GM23338 (cell line): ENCODE measurements at places on chromosomes 16 and 17. TPM values are rescaled to one million over a fixed set of nuclear protein-coding genes. Genes with fewer than 3 reads are reported as not detected.
A peak's percentile ranks its signal among the peaks of the same experiment; 100 is the strongest.

- H3K36me3 ChIP-seq, result no peaks in the 10 kb centered on the region
- no peak for DNase-seq
- H3K27me3 ChIP-seq, result no peaks in the 10 kb centered on the region
- no peak overlapping the region for H3K4me3 ChIP-seq
Measured at GRCh38 chr16:56048425-56049105, 142.7 kb upstream of the GNAO1 start.

DNA sequence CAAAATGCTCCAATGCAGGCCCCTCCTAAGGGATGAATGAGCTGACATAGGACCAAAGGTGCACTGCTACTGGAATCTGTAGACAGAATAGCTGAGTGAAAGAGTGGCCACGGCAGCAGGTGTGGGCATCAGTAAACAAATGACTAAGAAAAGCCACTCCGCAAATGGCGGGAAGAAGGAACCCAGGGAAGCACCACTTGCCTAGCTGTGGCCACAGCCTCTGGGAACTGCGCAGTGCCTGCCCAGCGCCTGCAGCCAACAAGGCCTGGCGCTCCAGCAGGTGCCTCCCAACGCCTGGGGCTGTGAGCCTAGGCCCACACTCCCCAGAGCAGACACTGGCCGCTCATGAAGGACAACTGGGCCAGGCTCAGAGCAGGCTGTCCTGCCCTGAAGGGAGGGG is 11.8 kb downstream of the PEMT start:
- H3K27ac ChIP-seq, result no peak overlapping the region
- no peaks in the 10 kb centered on the region for H3K4me1 ChIP-seq
- H3K36me3 ChIP-seq, result no peaks in the 10 kb centered on the region
- H3K27me3 ChIP-seq, result no peaks in the 10 kb centered on the region

DNA sequence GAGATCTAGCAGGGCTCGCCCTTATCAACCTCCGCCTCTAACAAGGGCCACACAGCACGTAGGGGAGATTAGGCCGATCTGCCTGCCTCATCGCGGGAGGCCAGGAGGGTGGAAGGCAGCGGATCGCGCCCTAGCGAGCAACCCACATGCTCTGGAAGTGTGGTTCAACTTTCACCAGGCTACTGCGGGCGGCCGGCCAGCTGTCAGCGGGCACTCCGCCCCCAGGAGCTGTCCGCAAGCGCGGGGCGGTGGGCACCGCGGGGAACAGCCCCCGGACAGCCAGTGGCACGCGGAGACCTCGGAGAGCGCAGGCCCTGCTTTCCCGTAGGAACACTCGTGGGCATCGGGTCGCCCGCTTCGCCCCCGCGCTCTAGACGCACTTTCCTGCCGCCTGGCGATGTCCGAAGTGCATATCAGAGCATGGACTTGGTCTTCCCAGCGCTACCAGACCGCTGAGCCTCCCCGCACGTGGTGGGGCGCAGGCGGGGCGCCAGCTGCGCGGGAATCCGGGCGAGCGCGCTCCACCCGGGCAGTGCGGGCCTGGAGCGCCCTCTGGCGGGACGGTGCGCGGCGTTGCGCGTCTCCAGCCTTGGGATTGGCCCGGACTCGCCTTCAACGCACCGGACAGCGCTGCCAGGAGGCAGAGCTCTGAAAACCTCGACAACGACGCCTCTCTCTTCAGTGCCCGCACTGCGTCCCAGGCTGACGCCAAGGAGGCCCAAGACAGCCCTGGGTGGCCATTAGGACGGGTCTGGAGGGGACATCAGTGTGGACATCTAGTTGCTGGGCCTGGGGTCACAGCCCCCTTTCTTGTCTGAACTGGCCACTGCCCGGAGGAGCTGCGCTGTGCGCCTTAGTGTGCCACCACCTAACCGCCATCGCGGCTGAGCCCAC is 3.6 kb upstream of the ZNHIT3 start:
- no peak overlapping the region for H3K27ac ChIP-seq
- DNase-seq, result peak; percentile 91
- H3K4me1 ChIP-seq, result peaks cover 5% of the 10 kb centered on the region
- peak overlapping the region; percentile 44; the same call in 1 of the 2 replicates for H3K4me3 ChIP-seq
- peaks cover 41% of the 10 kb centered on the region for H3K27me3 ChIP-seq
- H3K36me3 ChIP-seq, result no peaks in the 10 kb centered on the region

Gene UNC45B
- 0.03 and 0.04 TPM in 2 replicates for total RNA-seq

DNA sequence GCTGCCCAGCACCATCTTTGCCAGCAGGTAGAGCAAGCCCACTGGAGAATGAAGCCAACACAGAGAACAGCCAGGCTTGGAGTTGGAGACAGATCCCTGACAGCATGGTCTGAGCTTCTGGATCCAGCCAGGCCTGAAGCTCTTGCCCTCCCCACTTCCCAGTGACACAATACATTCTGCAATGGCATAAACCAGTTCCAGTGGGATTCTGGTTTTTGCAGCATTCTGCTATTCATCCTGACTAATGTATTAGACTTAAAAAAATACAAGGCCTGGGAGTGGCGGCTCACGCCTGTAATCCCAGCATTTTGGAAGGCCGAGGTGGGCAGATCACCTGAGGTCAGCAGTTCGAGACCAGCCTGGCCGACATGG is 40.6 kb upstream of the LITAF start:
- no peak overlapping the region for H3K27ac ChIP-seq
- H3K27me3 ChIP-seq, result no peaks in the 10 kb centered on the region
- H3K36me3 ChIP-seq, result no peaks in the 10 kb centered on the region
- DNase-seq, result no peak

Gene IRX6
- not detected in 2 replicates for total RNA-seq

Gene DNAH9
- 0.27 TPM in 1 of 2 replicates, not detected in the other for total RNA-seq

Gene BCO1
- total RNA-seq, result 0.28 TPM in 1 of 2 replicates, not detected in the other

GRCh38 chr16:58472827-58473226 is 27.1 kb upstream of the NDRG4 start:
- no peak overlapping the region for H3K4me3 ChIP-seq
- no peak for DNase-seq
- no peaks in the 10 kb centered on the region for H3K27me3 ChIP-seq
- H3K4me1 ChIP-seq, result peaks cover 14% of the 10 kb centered on the region
- H3K36me3 ChIP-seq, result no peaks in the 10 kb centered on the region

DNA sequence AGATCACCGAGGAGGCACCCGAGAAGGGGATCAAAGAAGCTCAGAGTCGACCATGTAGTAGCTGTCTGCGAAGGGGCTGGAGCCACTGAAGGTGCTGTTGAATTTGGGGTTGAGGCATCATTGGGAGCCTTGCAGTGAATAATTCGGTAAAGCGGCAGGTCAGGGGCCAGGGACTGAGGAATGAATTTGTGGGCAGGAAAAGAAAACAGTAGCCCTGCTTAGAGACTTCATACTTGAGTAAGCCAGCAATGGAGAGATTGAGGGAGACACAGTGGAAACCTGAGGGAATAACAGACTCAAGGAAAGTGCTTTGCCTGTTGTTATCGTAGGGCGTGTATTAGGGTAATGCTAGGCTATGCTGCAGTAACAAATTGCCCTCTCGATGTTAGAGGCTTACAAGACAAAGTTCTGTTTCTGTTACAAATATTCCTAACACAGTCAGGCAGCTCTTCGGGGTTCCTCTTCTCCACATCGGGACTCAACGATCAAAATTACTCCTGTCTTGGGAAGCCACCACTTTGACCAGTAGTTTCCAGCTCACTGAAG is 13.4 kb upstream of the HERPUD1 start:
- no peak overlapping the region for H3K4me3 ChIP-seq
- no peak overlapping the region for H3K27ac ChIP-seq
- DNase-seq, result no peak

Gene KRTAP9-9
- not detected in 2 replicates for total RNA-seq

DNA sequence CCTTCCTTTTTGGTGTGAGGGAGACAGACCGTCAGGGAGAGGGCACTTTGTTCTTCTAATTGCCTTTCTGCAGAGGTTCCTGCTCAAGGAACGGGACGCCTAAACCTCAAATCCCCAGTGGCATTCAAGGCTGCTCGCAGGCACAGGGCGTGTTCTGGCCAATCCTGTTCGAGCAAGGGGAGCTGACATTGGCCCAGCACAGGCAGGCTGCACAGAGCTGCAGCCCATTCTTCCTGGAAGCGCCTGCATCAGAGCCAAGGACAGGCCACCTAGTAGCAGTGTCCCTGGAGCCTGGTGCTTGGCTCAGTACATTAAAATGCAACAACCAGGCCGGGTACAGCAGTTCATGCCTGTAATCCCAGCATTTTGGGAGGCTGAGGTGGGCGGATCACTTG is 72.2 kb upstream of the CREBBP start:
- H3K4me3 ChIP-seq, result no peak overlapping the region
- peaks cover 5% of the 10 kb centered on the region for H3K4me1 ChIP-seq
- no peaks in the 10 kb centered on the region for H3K36me3 ChIP-seq
- peak; percentile 25 for DNase-seq

DNA sequence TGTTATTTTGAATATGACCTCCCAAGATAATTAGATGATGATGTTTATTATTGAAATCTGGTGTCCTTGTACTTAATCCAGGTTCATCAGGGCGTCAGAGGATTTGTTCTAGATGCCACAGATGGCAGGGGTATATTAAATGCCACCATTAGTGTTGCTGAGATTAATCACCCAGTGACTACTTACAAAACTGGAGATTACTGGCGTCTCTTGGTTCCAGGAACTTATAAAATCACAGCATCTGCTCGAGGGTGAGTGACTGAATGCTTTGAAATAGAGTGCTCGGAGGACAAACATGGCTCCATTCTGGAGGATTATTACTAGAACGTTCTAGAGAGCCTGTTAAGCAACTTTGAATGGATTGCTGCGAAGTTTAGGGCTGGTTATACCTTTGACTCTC is 33.5 kb upstream of the GOSR1 start:
- H3K27me3 ChIP-seq, result no peaks in the 10 kb centered on the region
- no peak overlapping the region for H3K4me3 ChIP-seq
- DNase-seq, result no peak
- H3K4me1 ChIP-seq, result no peaks in the 10 kb centered on the region
- H3K36me3 ChIP-seq, result peaks cover 6% of the 10 kb centered on the region; the same call in 1 of the 2 replicates

GRCh38 chr17:82781894-82782274 is 30.0 kb downstream of the TBCD start:
- H3K27ac ChIP-seq, result no peak overlapping the region
- peak; percentile 82 for DNase-seq
- no peaks in the 10 kb centered on the region; the same call in 1 of the 2 replicates for H3K4me1 ChIP-seq
- no peak overlapping the region for H3K4me3 ChIP-seq
- no peaks in the 10 kb centered on the region for H3K27me3 ChIP-seq
- peaks cover 11% of the 10 kb centered on the region; the same call in 1 of the 2 replicates for H3K36me3 ChIP-seq

GRCh38 chr17:37109731-37110710 is 161.3 kb downstream of the AATF start:
- peak overlapping the region; percentile 45 for H3K27ac ChIP-seq
- H3K27me3 ChIP-seq, result no peaks in the 10 kb centered on the region
- no peak for DNase-seq

Gene KCNH4
- 0.08 and 0.49 TPM in 2 replicates for total RNA-seq

Gene CCDC200
- total RNA-seq, result not detected in 2 replicates

Gene C17orf100
- 1.7 and 2.7 TPM in 2 replicates for total RNA-seq

DNA sequence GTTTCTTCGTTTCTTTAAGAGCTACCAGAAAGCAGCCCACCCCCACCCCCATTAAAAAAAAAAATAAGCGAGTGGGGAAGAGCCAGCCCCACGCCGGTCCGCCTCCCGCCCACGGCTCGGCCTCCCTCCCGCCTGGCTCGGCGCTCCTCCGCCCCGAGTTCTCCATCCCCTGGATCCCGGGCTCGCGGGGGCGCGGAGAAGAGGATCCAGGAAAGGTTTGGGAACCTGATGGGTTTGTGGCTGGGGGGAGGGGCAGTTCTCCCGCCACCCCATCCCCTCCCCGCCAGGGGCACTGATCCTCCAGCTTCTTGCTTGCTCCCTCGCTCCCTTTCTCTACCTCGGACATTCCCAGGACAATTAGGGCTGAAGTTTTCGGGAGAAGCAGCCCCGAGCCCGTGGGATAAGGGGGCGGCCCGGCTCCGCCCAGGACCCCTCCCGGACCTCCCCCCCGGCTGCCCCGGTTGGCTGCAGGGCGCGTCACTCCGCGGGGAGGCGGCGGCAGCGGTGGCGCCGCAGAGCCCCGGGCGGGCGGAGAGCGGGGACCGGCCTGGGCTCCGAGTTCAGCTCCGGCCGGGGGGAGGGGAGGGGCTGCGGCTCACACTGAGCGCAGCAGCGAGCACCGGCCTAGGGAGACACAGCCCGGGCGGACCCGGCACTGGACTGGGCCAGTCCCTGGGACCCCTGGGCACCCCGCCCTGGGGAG is 1.0 kb upstream of the SALL1 start:
- H3K4me1 ChIP-seq, result peaks cover 31% of the 10 kb centered on the region
- H3K27me3 ChIP-seq, result peaks cover 69% of the 10 kb centered on the region
- peak overlapping the region; percentile 94 for H3K4me3 ChIP-seq
- H3K27ac ChIP-seq, result peak overlapping the region; percentile 98
- H3K36me3 ChIP-seq, result no peaks in the 10 kb centered on the region
- peak; percentile 88 for DNase-seq

DNA sequence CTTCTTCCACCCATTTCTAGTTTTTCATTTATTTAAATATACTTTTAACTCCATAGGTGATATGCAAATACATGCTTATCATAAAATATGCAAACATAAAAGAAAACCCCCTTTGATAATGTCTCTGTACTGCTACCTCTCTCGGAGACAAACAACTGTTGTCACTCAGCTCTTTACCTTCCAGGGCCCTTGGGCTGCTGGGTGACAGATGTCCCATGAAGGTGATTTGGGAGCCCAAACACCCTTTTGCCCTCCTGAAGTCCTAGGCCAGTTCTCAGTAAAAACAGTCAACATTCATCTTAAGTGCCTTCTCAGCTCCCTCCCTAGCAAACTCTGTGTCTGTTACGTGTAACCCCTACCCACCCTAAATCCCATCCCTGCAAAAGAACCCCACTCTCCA is 37.5 kb downstream of the CHD9 start:
- H3K4me3 ChIP-seq, result no peak overlapping the region
- no peak for DNase-seq
- no peaks in the 10 kb centered on the region for H3K27me3 ChIP-seq
- peaks cover 49% of the 10 kb centered on the region for H3K4me1 ChIP-seq
